Calu3 (cell line): ENCODE measurements at places on chromosomes 7 and 10. TPM values are rescaled to one million over a fixed set of nuclear protein-coding genes. Genes with fewer than 3 reads are reported as not detected.

DNA sequence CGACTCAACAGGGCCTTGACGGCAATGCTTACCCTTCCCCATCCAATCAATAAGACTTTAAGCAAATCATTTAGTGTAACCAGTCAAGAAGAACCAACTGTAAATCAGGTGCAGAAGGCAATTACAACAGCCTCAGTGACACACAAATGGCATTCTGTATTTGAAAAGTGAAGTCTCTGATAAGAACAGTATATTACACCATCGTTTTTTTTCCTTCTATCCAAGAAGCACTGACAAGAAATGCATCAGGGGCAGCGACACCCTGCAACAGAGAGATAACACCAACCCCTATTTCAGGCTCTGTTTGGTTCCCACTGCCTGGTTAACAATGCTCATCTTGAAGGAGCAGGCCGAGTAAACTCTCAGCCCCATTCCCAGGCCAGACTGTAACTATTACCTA is 204.0 kb upstream of the AOAH start:
- no peaks in the 10 kb centered on the region for H3K4me1 ChIP-seq
- no peaks in the 10 kb centered on the region for H3K27me3 ChIP-seq
- no peak overlapping the region for H3K4me3 ChIP-seq
- no peaks in the 10 kb centered on the region for H3K36me3 ChIP-seq
- no peak for DNase-seq

- DNase-seq, result no peak
- no peaks in the 10 kb centered on the region for H3K27me3 ChIP-seq
- H3K4me1 ChIP-seq, result no peaks in the 10 kb centered on the region
Measured at GRCh38 chr10:50461834-50462233, 161.9 kb downstream of the SGMS1 start.

DNA sequence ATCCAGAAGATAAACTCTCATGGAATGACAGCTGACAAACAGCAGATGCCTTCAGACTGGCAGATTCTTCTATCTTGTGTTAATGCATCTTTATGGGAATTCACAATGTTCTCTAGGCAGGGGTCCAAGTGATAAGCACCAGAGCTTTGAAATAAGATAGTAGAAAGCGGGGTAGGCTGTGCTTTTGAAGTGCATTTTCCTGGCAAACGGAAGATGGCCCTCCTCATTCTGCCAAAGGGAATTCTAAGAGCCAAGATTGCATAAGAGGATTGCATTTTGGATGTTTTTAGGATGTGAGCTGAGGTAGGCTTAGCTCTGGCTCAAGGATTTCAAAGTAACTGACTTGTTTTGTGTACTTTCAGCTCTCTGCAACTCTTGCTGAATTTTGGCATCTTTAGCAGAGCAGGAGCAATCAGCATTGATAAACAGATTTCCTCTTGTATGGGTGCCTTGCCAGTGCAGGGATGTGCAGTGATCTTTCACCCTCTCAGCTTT is 298.5 kb upstream of the KLF6 start:
- no peaks in the 10 kb centered on the region for H3K36me3 ChIP-seq
- no peak overlapping the region for H3K4me3 ChIP-seq
- no peak overlapping the region for H3K27ac ChIP-seq
- H3K4me1 ChIP-seq, result no peaks in the 10 kb centered on the region

GRCh38 chr10:128058750-128059134 is 67.5 kb downstream of the MKI67 start:
- no peaks in the 10 kb centered on the region for H3K27me3 ChIP-seq
- H3K27ac ChIP-seq, result no peak overlapping the region
- H3K36me3 ChIP-seq, result peaks cover 4% of the 10 kb centered on the region

GRCh38 chr7:1922071-1922869 is 252.2 kb downstream of the ELFN1 start:
- H3K36me3 ChIP-seq, result no peaks in the 10 kb centered on the region
- no peaks in the 10 kb centered on the region for H3K4me1 ChIP-seq
- DNase-seq, result no peak
- no peaks in the 10 kb centered on the region for H3K27me3 ChIP-seq
- H3K27ac ChIP-seq, result no peak overlapping the region
- no peak overlapping the region for H3K4me3 ChIP-seq

- H3K27me3 ChIP-seq, result no peaks in the 10 kb centered on the region
- H3K4me1 ChIP-seq, result peaks cover 18% of the 10 kb centered on the region
- no peak overlapping the region for H3K4me3 ChIP-seq
- no peak for DNase-seq
- peaks cover 88% of the 10 kb centered on the region for H3K36me3 ChIP-seq
Measured at GRCh38 chr10:3111621-3112163, 44.3 kb downstream of the PFKP start.

GRCh38 chr10:60148266-60148840 is 241.3 kb downstream of the ANK3 start:
- H3K36me3 ChIP-seq, result peaks cover 5% of the 10 kb centered on the region
- DNase-seq, result peak; percentile 68
- H3K4me3 ChIP-seq, result peak overlapping the region; percentile 21
- H3K4me1 ChIP-seq, result peaks cover 61% of the 10 kb centered on the region
- peak overlapping the region; percentile 16 for H3K27ac ChIP-seq

- peaks cover 6% of the 10 kb centered on the region for H3K36me3 ChIP-seq
- peaks cover 78% of the 10 kb centered on the region for H3K4me1 ChIP-seq
- H3K27me3 ChIP-seq, result no peaks in the 10 kb centered on the region
- H3K27ac ChIP-seq, result no peak overlapping the region
Measured at GRCh38 chr7:151498495-151498894, 21.2 kb downstream of the RHEB start.

- H3K4me1 ChIP-seq, result peaks cover 5% of the 10 kb centered on the region
- H3K4me3 ChIP-seq, result peak overlapping the region; percentile 92
- no peak for DNase-seq
- H3K27me3 ChIP-seq, result no peaks in the 10 kb centered on the region
- H3K27ac ChIP-seq, result peak overlapping the region; percentile 89
Measured at GRCh38 chr7:99409192-99409572, 413 bp downstream of the BUD31 start.

DNA sequence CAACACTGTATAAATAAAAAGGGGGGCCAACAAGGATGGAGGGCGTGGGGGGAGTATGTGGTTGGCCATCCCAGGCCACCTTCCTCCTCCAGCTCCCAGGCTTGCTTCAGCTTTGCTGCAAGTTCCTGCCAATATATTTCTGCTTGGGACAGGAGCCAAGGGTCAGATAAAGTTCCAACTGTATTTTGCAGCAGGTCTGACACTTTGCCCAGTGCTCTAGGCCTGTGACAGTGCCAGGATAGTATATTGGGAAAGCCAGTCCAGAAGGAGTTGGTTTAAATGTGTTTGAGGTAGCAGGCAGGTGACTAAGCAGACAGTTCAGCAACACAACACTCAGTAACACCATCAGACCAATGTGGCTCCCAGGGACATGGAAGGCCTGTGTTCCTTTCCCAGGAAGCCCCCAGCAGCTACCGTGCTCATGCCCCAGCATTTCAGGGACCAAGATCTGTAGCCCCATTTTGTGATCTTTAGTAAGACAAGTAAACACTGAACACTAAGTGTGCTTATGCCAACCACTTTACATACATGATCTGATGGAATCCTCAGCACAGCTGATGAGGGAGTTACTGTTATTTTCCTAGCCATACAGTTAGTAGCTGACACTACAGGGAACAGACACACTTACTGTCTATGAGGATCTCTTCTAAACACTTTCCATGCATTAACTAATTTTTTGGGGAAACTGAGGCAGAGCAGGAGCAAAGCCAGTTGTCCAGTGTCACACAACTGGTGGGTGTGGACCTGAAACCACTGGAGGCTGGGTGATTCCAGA is 38.9 kb downstream of the DNAJB12 start:
- H3K4me3 ChIP-seq, result peak overlapping the region; percentile 24
- peaks cover 59% of the 10 kb centered on the region for H3K4me1 ChIP-seq
- peak overlapping the region; percentile 96 for H3K27ac ChIP-seq
- no peaks in the 10 kb centered on the region for H3K27me3 ChIP-seq
- DNase-seq, result peak; percentile 70

GRCh38 chr10:110733218-110733952 is 89.2 kb downstream of the RBM20 start:
- H3K27me3 ChIP-seq, result peaks cover 43% of the 10 kb centered on the region
- H3K4me3 ChIP-seq, result peak overlapping the region; percentile 57
- peaks cover 9% of the 10 kb centered on the region for H3K4me1 ChIP-seq
- no peak for DNase-seq

GRCh38 chr10:34985146-34985545 is 105.0 kb downstream of the CUL2 start:
- no peak overlapping the region for H3K27ac ChIP-seq
- no peak overlapping the region for H3K4me3 ChIP-seq
- no peaks in the 10 kb centered on the region for H3K4me1 ChIP-seq
- no peaks in the 10 kb centered on the region for H3K27me3 ChIP-seq
- H3K36me3 ChIP-seq, result no peaks in the 10 kb centered on the region

DNA sequence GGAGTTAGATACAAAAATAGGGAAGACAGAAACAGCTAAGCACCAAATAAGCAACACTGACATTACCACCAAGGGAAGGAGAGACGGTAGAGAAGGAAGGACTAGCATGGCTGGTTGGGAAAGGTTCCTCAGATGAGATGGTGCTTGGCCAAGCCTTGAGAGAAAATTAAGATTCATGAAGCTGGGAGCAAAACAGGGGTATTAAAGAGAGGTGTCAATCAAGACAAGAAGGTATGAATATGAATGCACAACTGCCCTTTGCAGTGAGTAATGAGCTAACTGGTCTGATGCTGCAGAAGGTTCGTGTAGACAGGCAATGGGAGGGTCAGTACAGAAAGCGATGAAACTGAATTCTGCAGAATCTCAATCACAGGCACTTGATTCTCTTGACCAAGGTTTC is 67.7 kb downstream of the SLC37A3 start:
- no peak overlapping the region for H3K4me3 ChIP-seq
- H3K4me1 ChIP-seq, result no peaks in the 10 kb centered on the region
- no peaks in the 10 kb centered on the region for H3K27me3 ChIP-seq
- no peaks in the 10 kb centered on the region for H3K36me3 ChIP-seq
- DNase-seq, result no peak
- no peak overlapping the region for H3K27ac ChIP-seq

GRCh38 chr10:89278034-89278535 is 23.8 kb upstream of the IFIT2 start:
- peaks cover 70% of the 10 kb centered on the region for H3K4me1 ChIP-seq
- H3K27me3 ChIP-seq, result no peaks in the 10 kb centered on the region
- DNase-seq, result peak; percentile 71
- H3K27ac ChIP-seq, result peak overlapping the region; percentile 97

- no peak overlapping the region for H3K4me3 ChIP-seq
- H3K27me3 ChIP-seq, result no peaks in the 10 kb centered on the region
- DNase-seq, result no peak
- no peak overlapping the region for H3K27ac ChIP-seq
Measured at GRCh38 chr7:142185801-142186200, 72.1 kb downstream of the PRSS58 start.

- no peaks in the 10 kb centered on the region for H3K27me3 ChIP-seq
- no peak overlapping the region for H3K4me3 ChIP-seq
- peaks cover 9% of the 10 kb centered on the region for H3K4me1 ChIP-seq
- DNase-seq, result no peak
- no peak overlapping the region for H3K27ac ChIP-seq
- no peaks in the 10 kb centered on the region for H3K36me3 ChIP-seq
Measured at GRCh38 chr10:70362328-70362727, 20.1 kb downstream of the LRRC20 start.

DNA sequence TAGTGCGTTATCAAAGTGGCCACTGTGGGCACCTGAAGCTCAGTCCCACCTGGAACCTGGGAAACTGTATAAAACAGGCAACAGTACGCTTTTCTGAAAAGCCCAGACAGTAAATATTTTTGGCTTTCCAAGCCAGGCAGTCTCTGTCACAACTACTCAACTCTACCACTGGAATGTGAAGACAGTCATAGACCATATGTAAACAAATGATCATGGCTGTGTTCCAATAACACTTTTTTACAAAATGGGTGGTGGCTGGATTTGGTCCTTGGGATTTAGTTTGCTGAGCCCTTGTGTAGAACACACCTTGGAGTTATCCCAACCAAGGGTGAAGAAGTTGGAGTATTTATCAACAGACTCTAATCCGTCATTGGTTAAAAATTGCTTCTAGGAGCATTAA is 259.9 kb downstream of the SKIDA1 start:
- H3K27ac ChIP-seq, result no peak overlapping the region
- DNase-seq, result no peak
- H3K4me1 ChIP-seq, result peaks cover 8% of the 10 kb centered on the region
- H3K36me3 ChIP-seq, result peaks cover 5% of the 10 kb centered on the region
- no peak overlapping the region for H3K4me3 ChIP-seq

DNA sequence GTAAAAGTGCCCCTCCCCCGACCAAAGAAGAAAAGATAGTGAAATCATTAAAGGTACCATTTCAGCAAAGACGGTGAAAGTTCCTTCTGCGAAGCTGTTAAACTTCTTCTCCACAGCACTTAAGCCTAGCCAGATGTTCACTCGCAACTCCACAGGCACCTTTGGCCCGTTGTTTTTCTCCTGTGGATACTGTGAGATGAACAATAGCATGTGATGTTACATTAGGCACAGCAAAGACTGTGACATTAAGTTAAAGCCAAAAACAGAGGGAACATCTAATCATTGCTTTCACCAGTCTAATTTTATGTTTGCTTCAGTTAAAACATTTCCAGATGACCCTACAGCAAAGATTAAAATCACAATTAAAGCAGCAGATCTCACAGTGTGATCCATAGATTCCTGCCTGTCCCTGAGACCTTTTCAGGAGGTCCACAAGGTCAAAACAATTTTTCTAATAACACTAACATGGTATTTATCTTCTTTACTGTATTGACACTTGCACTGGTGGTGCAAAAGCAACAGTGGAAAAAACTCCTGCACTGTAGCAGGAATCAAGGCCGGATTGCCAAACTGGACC is 112.5 kb downstream of the MYOF start:
- peaks cover 80% of the 10 kb centered on the region for H3K36me3 ChIP-seq
- no peak overlapping the region for H3K4me3 ChIP-seq
- H3K27ac ChIP-seq, result no peak overlapping the region
- DNase-seq, result no peak
- no peaks in the 10 kb centered on the region for H3K27me3 ChIP-seq
- peaks cover 15% of the 10 kb centered on the region for H3K4me1 ChIP-seq

- no peaks in the 10 kb centered on the region for H3K4me1 ChIP-seq
- no peak overlapping the region for H3K27ac ChIP-seq
- no peak overlapping the region for H3K4me3 ChIP-seq
- no peaks in the 10 kb centered on the region for H3K36me3 ChIP-seq
- no peak for DNase-seq
Measured at GRCh38 chr10:26997610-26998009, 102.7 kb downstream of the ANKRD26 start.

GRCh38 chr10:109894516-109894915 is 28.8 kb downstream of the XPNPEP1 start:
- H3K27ac ChIP-seq, result no peak overlapping the region
- DNase-seq, result no peak
- no peaks in the 10 kb centered on the region for H3K27me3 ChIP-seq
- no peak overlapping the region for H3K4me3 ChIP-seq

GRCh38 chr10:44476409-44477045 is 91.6 kb upstream of the CXCL12 start:
- no peaks in the 10 kb centered on the region for H3K36me3 ChIP-seq
- H3K27me3 ChIP-seq, result peaks cover 26% of the 10 kb centered on the region
- H3K4me3 ChIP-seq, result no peak overlapping the region
- H3K4me1 ChIP-seq, result no peaks in the 10 kb centered on the region
- no peak for DNase-seq

The ZNF735 gene
- not detected in 2 replicates for total RNA-seq

The AIFM2 gene
- 20.6 and 21.1 TPM in 2 replicates for total RNA-seq

The DNAJC12 gene
- total RNA-seq, result 0.80 and 1.1 TPM in 2 replicates

The WDR86 gene
- not detected in 2 replicates for total RNA-seq

The ABCB4 gene
- total RNA-seq, result not detected in 2 replicates

The TMEM139 gene
- 48.4 and 49.3 TPM in 2 replicates for total RNA-seq

The CPA5 gene
- total RNA-seq, result not detected in 2 replicates

The ELFN1 gene
- 0.27 TPM in 1 of 2 replicates, not detected in the other for total RNA-seq
